ENCODE measurements at places on chromosomes 11 and 22.

- DNase-seq: no peak
Measured at GRCh38 chr11:2577031-2577990, 122.5 kb downstream of the KCNQ1OT1 start.

GRCh38 chr11:60658409-60658808 is 41.0 kb upstream of the MS4A8 start:
- no peak for DNase-seq

DNA sequence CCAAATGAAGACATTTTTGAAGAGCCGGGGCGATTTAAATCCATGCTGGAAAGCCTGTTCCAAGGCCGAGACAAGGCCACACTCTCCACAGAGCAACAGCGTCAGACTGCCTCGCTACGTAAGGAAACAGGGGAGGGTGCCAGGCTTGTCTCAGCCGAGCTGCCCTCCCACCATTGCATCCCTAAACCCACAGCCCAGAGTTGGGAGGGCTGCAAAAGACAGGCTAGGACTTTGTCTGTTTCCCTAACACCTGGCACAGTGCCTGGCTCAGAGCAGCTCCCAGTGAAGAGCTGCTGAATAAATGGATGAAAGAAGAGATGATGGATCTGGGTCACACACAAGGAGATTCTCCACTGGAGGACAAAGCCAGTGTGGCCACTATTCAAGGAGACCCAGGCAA is 51.3 kb upstream of the SCUBE2 start:
- no peak for DNase-seq

- peak; percentile 49 for DNase-seq
Measured at GRCh38 chr11:47415949-47416472, 7.6 kb downstream of the SLC39A13 start.
